ENCODE measurements at places on chromosomes 7 and 10.

DNA sequence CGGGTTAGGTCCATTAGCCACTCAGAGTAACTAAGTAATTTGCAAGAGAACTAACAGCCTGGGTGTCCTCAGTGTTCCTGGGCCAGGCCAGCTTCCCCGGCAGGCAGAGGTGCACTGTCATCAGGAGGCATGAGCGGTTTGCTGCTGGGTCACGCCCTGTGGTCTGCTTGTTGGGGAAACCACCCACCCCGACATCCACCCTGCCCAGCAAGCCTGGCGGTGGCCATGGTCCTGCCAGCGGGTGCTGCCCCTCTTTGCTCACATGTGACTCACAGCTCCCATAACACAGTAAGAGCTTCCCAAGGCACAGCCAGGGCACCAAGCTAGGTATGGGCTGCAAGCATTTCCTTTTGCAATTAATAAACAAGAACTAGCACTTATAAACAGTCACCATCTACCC lies 75.9 kb downstream of the RGS10 start:
- DNase-seq, result no peak

- DNase-seq, result no peak
Measured at GRCh38 chr10:2979306-2979705, 88.0 kb upstream of the PFKP start.

DNA sequence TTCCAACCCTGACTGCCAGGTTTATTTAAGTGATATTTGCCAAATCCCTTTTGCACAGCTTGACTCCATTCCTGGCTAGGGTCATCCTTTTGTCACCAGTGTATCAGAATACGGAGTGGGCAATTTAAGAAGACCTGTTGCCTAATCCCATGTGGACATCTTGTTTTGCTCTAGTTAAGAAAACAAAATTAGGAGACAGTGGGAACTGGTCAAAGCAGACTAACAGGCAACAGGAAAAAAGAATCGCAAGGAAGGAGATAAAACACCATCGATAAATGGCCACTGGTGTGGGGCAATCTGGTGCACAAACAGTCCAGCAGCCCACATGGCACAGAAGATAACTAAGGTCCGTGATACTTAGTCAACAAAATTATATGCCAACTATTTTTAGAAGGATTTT lies 21.4 kb downstream of the KDM7A start:
- no peak for DNase-seq

- no peak for DNase-seq
Measured at GRCh38 chr10:121956111-121957061, 18.6 kb downstream of the NSMCE4A start.

DNA sequence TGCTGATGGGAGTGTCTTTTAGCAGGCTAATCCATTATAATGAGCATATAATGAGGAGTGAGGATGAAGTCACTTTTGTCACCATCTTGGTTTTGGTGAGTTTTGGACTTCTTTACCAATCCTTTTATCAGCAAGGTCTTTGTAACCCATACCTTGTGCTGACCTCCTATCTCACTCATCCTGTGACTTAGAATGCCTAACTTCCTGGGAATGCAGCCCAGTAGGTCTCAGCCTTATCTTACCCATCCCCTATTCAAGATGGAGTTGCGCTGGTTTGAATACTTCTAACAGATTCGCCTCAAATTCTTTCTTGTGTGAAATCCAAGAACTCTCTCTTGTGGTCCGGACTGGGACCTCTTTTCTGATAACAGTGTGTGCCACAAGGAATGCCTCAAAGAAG lies 253.1 kb upstream of the CACNA2D1 start:
- DNase-seq, result no peak

- no peak for DNase-seq
Measured at GRCh38 chr7:121941830-121942229, 68.9 kb downstream of the PTPRZ1 start.

DNA sequence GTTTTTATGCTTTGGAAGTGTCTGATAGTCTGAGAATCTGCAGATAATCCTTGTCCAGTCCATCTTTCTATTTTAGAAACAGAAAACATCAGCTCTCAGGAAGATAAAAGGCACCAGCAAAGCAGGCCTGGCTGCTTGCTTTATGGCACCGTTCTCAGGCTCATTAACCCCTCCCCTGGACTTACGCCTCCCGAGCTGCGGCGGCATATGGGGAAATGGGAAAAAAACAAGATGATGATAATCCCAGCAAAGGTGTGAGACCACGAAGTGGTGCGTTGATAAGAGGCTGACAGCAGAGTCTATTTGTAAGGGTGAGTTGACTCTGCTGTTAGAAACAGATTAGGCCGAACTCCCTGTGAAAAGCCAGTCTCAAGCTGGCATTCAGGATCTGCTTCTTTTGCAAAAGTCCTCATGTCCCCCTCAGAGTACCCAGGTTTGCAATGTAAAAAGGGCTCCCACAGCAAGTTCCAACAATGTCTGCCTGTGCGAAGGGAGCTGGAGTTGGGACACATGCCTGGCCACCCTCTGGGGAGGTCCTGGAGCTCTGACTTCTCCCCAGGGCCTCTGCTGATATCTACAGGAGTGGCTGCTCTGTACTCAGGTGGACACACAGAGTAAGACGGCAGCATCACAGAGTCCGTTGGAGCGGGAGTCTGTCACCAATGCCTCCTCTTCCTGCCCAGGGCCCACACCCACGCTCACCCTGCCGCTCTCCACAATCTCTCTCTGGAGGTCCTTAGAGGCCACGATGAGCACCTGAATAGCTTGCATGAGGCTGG lies 54.3 kb downstream of the SPDYE5 start:
- no peak for DNase-seq

- DNase-seq, result no peak
Measured at GRCh38 chr7:2800931-2801688, 43.0 kb downstream of the GNA12 start.

- no peak for DNase-seq
Measured at GRCh38 chr7:117231047-117231359, 91.9 kb downstream of the WNT2 start.

- DNase-seq, result no peak
Measured at GRCh38 chr7:150942001-150942590, 36.0 kb downstream of the KCNH2 start.

DNA sequence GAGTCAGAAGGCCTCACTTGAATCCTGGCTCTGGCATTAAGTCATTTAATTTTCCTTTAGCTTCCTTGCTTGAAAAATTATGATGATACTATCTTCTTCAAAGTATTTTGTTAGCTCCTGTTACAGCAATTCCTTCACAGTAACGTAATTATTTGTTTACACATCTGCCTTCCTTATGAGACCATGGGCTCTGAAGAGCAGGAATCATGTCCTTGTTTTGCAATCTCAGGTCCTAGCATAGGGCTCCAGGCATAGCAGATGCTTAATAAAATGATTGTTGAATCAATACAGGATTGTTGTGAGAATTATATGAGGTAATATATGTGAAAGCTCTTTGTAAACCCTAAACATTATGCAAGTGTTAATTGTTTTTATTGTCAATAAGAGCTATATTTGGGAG lies 25.5 kb downstream of the KLHDC10 start:
- no peak for DNase-seq

GRCh38 chr7:13105209-13105608 lies 417.8 kb downstream of the ARL4A start:
- DNase-seq, result no peak

DNA sequence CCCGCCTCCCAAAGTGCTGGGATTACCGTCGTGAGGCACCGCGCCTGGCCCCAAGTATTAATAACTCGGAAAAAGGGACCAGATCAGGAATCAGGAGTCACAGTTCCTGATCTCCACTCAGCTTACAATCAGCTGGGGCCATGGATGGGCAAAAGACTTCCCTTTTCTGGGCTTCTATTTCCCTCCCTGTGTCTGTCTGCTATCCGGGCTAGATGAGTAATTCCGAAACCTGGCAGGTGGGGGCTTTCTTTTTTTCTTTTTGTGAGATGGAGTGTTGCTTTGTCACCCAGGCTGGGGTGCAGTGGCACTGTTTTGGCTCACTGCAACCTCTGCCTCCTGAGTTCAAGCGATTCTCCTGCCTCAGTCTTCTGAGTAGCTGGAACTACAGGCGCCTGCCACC lies 11.6 kb downstream of the RPS24 start:
- DNase-seq, result no peak

- DNase-seq, result no peak
Measured at GRCh38 chr10:3936422-3937040, 151.5 kb upstream of the KLF6 start.

DNA sequence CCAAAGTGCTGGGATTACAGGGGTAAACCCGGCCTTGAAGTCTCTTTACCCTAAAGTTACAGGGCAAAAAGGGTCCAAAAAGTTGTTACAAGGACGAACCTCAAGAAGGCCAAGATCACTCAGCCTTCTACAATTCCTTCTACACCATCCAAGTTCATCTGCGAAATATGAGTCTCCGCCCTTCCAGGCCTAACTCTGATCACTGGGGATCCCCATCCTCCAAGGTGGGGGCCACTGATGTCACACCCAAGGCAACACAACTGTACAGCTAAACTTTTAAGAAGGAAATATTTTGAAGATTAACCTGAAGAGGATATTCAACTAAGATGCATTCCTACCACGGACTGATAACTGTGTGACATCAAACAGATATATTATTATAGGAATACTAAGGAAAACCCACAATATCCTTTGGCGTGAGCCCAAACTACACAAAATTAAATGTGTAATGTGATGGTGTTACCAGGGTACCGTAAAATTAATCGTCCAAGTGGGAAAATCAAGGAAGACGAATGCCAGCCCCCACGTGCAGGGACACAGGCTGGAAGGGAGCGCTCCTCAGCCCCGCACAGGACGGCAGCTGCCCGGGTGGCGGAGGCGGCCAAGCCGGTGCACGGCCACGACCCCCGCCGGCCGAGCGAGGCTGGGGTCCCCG lies 1.0 kb downstream of the PAXIP1 start:
- DNase-seq, result no peak

- no peak for DNase-seq
Measured at GRCh38 chr10:73205890-73206289, 38.0 kb downstream of the FAM149B1 start.

GRCh38 chr7:45084336-45084735 lies 4.4 kb downstream of the NACAD start:
- DNase-seq, result no peak

DNA sequence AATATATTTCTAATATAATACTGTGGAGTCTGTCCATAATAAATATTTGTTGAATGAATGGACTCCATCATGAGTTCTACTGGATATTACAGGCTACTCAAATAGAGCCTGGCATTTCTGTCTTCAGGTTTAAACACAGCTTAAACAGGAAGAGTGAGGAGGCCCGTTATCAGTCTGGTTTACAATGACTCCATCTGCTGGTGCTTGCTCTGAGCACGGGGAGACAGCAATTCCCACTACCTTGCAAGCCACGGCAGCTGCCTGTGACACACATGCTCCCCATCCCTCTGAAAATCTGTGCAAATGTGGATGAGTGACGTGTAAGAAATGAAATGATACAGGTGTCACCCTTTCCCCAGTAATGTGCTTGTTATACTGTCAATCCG lies 293.5 kb upstream of the IMMP2L start:
- DNase-seq, result no peak

DNA sequence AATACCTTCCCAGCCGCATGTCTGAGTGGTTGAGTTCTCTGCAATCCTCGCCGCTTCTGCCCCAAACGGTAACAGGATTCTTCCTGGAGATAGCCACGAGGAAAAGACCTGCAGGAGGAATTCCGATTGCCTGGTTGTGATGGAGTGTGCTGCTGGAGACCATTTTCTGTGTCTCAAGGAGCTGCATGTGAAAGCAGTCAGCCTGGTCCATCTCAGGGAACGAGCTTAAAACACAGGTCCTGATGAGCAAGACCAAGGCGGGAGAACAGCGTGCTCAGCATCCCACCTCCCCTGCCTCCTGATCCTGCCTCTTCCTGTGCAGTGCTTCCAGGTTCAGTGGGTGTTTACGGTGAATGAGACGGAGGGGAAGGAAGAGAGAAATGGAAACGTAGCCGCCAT lies 26.5 kb downstream of the VIPR2 start:
- no peak for DNase-seq

DNA sequence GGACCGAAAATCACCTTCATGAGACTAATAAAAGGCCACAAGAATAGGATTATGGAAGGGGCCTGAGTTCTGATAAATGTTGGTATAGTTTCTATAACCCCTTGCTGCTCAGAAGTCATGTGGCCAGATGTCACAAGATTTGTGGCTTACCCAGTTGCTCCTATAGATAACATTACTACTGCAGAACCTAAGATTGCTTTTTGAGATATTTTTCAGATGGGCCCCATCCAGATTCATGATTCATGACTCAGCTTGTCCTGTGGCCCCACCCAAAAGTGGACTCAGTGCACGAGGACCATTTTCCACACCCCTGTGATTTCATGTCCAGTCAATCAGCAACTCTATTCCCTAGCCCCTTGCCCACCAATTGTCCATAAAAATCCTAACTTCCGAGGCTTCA lies 209.0 kb downstream of the ACTR3B start:
- no peak for DNase-seq

DNA sequence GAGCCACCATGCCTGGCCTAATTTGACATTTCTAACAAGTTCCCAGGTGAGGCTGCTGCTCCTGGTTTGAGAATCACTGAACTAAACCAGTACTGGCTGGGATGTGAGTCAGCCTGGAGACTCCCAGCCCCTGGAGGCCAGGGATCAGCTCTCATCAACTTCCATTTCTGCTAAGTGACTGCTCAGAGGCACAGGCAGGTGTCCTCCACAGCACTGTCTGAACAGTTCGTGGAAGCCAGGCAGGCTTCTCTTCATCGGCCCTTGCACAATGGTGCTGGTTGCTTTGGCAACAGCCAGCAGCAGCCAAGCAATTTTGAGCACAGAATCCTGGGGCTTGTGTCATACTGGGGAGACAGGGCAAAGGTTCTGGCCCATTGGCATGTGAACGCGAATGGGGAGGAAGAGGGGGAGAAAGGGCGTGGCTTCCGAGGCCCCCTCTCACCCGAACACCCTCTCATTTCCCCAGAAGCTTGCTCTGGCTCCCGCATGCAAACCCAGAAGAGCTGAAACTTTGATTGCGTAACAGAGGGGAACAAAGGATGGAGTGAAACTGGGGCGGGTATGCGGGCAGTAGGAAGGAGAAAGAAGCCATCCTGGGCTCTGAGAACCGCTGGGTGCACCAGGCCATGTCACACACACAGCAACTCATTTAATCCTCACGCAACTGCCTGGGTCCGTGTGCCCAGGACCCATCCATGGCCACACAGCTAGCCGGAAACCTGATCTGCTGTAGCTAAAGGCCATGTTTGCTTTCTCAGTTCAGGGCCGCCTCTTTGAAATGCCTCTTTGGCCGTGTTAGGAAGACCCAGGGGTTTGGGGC lies 9.0 kb upstream of the POR start:
- DNase-seq, result no peak

- DNase-seq, result no peak
Measured at GRCh38 chr7:131151034-131151433, 176.6 kb upstream of the MKLN1 start.

- no peak for DNase-seq
Measured at GRCh38 chr7:22182149-22182548, 174.8 kb downstream of the RAPGEF5 start.
